ENCODE measurements at places on chromosomes 4 and X. TPM values are rescaled to one million over a fixed set of nuclear protein-coding genes. Genes with fewer than 3 reads are reported as not detected.

ZNF141 gene
- 7.6 TPM for total RNA-seq

GPM6B gene
- total RNA-seq: 16.8 TPM

CNOT6L gene
- total RNA-seq: 25.2 TPM

ARHGAP24 gene
- total RNA-seq: 36.0 TPM

MCTS1 gene
- total RNA-seq: 20.2 TPM
